ENCODE measurements at places on chromosomes 3 and 15.

GRCh38 chr3:37997791-37998370 is 7.3 kb downstream of the VILL start:
- DNase-seq, result no peak

DNA sequence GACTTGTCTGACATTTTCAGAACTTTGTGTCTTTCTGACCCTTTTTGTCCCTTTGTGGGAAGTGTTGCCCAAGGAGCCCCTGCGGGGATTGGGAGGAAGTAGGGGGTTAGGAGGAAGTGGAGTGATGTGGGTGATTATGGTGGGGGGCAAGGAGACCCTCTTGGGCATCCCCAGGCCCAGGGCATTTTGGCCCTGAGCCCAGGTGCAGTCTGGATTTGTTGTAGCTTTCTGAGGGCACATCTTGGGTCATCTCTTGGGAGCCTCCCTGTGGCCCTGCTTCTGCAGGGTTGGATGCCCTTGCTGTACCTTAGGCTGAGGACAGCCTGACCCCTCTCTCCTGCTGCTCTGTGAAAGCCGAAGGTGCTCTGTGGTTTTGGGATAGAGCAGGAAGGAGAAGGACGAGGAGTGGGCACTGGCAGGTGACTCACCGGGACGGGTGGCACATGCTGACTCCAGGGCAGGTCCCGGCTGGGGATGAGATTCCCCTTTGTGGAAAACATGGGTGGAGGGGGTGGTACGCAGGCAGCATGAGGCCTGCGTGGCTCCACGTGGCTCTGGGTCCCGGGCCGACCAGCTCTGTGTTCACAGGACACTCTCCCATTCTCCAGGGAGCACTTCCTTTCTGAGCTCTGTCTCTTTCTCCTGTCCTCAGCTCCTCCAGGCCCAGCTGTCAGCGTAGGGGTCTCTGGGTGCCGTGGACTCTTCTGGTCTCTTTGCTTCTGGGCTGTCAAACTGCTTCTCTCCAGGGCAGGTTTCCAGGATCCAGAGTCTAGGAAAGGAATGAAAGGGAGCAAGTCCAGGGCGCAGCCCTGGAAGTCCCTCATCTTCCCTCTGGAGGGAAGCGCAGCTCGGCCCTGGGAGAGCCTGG is 11.8 kb downstream of the CD276 start:
- no peak for DNase-seq

DNA sequence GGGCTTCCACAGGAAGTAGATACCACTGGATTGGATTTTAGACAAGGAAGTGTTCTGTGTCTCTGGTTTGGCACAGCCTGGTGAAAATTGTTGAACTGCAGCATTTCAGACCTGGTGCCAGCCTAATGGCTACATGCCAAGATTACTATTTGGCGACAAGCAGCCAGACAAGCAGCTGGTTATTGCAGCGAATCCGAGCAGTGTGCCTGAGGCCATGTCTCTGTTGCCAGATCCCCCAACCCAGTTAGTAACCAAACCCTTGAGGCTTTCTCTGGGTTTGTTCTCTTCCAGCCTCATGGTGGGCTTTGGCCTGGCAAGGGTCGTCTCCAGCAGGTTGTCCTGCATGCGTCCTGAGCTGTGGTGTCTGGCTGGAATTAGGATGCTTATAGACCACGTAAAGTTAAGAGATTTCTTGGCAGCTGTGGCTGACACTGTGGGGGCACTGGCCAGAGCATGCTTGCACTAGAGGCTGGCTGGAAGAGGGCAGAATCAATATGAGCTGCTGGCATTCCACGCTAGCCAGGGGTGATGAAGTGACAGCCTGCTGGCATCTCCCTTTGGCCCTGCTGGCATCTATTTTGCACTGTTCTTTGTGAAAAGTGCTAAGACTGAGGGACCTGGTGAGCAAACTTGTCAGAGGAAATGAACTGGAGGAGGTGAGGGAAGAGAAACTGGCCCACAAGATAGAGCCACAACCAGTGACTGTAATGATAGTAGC is 172.6 kb downstream of the RBMS3 start:
- peak; percentile 9 for DNase-seq

DNA sequence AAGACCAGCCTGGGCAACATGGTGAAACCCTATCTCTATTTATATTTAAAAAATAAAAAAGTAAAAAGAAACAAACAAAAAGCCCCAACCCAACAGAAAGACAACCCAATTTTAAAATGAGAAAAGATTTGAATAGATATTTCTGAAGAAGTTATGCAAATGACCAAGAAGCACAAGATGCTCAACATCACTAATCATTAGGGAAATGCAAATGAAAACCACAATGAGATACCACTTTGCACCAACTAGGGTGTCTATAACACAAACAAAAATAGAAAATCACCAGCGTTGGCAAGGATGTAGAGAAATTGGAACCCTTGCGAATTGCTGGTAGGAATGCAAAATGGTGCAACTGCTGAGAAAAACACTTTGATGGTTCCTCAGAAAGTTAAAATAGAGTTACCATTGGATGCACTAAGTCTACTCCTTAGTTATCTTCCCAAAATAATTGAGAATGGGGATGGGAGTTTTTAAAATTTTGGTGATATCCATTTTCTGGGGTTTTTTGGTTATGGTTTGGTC is 45.8 kb upstream of the CCNB2 start:
- no peak for DNase-seq

- DNase-seq, result no peak
These were observed 494.3 kb upstream of the KCNMB2 start for GRCh38 chr3:178041931-178042330.
